ENCODE measurements at places on chromosomes 7 and 10.

DNA sequence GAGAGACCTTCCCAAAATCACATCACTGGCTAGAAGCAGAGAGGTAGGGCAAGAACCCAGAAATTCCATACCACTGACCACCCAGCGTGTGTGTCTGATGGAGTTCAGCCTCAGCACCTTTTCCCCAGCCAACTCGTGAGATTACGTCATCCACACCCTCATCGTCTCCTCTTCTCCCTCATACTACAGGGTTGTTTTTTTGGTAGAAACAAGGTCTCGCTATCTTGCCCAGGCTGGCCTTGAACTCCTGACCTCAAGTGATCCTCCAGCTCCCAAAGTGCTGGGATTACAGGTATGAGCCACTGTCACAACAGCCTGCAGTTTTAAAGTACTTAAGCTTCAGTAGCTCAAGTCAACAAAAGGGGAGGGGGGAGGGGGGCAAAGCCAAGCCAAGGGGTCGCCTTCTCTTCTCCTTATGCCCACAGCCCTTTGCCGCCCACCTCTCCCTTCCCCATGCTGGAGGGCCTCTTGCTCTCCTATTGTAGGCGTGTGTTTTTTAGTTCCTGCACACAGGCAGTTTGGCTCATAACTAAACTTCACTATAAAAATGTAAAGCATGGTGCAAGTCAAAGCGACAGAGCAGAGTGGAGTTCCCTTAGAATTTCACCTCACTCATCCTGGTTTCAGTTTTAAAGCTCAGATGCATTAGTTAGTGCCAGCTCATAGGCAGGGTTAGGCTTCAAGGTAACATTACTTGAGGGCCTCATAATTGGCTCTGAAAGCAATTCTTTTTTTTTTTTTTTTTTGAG, 5.2 kb upstream of the PRDX3 start:
- DNase-seq, result no peak

DNA sequence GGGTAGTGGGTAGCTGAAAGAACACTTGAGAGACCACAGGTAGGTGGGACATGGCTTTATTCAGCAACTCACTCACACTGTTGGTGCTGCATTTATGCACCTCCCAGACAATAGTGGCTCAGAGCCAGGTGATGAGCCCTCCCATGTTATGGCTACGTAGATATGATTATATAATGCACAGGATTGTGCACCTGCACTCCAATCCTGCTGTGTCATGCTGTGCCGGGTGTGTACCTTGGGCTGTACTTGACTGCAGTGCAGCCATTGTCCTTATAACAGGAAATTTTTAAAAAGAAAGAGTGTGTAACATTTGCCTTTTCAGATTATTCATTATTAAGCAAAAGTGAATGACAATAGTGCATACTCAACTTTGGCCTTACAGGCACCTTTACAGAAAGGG, 366.1 kb upstream of the BMPER start:
- no peak for DNase-seq

DNA sequence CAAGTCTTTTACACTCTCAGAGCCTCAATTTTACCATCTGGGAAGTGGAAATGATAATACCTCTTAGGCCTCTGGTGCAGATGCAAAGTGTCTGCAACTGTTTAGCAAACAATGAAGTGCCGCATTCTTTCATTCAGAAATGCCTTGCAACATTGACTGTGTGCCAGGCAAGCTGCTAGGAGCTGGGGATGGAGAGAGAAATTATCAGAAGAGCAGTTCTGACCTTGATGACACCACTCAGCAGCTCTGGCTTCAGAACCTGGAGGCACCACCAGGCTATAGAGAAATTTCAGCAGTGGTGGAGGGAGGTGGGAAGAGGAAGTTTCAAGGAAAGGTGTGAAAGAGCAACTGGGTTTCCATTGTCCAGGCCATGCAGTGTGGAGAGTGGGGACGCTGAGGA, 78.1 kb upstream of the HABP2 start:
- no peak for DNase-seq

GRCh38 chr10:32190890-32191491, 134.8 kb upstream of the KIF5B start:
- no peak for DNase-seq
